T follicular helper cell (primary cell): ENCODE measurements at places on chromosomes 11 and 22.

DNA sequence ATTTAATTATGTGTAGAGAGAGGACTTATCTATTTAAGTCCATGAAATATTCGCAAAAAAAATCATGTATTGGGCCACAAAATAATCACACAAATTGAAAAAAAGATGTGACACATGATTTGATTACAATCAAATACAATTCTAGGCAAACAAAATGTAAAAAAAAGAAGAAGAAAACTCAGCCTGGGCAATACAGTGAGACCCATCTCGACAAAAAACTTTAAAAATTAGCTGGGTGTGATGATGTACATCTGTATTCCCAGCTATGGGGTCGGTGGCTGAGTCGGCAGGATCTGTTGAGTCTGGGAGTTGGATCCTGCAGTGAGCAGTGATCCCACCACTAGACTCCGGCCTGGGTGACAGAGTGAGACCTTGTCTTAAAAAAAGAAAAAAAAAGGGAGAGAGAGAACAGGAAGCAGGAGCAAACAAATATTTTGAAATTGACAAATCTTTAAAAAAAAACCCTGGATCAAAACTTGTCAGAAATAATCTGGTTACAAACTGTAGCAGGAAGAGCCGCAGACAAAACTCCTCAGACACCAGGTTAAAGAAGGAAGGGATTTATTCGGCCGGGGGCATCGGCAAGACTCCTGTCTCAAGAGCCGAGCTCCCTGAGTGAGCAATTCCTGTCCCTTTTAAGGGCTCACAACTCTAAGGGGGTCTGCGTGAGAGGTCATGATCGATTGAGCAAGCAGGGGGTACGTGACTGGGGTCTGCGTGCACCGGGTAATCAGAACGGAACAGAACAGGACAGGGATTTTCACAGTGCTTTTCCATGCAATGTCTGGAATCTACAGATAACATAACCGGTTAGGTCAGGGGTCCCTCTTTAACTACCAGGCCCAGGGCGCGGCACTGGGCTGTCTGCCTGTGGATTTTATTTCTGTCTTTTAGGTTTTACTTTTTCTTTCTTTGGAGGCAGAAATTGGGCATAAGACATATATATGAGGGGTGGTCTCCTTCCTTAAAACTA is 3.3 kb upstream of the TYMP start:
- DNase-seq = no peak

- no peak for DNase-seq
Measured at GRCh38 chr22:24178502-24179440, 2.5 kb upstream of the SUSD2 start.

- no peak for DNase-seq
Measured at GRCh38 chr11:102940714-102941588, 14.6 kb downstream of the MMP13 start.

DNA sequence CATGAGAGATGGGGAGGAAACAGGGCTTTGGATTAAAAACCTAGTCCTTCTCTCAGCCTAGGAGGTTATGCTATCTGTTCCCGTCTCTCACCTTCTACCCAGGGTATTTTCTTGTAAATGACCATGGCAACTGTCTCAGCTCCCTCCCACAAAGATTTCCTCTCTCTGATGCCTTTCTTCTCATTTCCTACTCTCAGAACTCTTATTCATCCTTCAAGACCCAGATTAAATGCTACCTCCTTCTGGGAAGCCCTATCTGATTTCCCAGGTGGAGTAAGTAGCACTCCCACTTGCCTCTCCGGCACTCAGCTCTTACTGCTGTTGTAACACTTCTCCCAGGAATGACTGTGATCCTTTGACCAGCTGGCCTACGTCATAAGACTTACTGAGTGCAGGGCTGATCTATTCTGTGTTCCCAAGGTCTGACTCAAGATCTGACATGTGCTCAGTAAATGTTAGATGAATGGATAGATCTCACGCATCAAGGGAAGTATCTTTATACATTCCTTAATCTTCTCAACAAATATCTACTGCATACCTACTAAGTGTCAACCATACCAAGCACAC is 175.0 kb downstream of the TENM4 start:
- no peak for DNase-seq

DNA sequence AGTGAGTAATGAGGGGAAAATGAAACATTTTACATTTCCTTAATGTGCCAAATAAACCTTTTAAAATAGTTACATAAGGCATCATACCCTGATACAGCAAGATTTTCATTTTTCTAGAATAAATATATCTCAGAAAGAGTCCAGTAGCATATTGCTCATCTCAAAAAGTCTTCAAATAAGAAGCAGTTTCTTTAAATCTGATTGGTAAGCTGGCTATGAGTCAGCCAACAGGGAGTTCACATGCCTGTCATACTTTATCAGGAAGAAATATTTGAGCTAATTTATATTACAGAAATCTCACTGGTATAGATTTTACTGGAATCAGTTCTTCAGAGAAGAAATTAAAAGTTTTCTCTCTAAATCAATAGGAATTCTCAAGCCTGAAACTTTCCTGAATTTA is 258.1 kb downstream of the C11orf87 start:
- no peak for DNase-seq
